ENCODE measurements at places on chromosomes 4 and X. TPM values are rescaled to one million over a fixed set of nuclear protein-coding genes. Genes with fewer than 3 reads are reported as not detected.

DNA sequence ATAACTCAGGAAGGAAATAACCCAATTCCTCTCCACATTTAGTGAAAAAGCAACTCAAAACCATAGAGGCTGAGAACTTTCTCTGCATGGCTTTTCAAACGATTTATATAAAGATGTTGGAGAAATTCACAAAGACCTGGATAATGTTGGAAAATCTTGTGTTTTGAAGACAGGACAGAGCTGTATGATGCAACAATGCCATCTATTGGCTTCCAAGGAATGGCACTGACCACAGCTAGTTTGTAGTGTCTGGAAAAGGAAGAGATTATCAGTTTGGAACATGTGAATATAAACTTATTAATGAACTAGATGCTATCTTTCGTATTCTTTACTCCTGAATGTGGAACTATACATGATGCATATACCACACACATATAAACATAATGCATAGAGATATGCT, 503.6 kb downstream of the IL1RAPL1 start:
- DNase-seq, result no peak

DNA sequence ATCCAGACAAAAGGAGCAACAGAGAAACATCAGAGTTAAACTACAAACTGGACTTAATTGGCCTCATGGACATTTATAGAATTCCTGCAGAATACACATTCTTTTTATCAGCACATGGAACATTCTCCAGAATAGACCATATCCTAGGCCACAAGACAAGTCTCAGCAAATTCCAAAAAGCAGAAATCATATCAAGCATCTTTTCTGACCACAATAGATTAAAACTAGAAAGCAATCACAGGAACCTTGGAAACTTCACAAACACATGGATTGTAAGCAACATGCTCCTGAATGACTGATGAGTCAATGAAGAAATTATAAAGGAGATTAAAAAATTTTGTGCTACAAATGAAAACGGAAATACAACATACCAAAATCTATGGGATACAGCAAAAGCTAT, 526.7 kb downstream of the PCDH7 start:
- no peak for DNase-seq

The EOLA1 gene
- total RNA-seq, result 15.1 TPM

DNA sequence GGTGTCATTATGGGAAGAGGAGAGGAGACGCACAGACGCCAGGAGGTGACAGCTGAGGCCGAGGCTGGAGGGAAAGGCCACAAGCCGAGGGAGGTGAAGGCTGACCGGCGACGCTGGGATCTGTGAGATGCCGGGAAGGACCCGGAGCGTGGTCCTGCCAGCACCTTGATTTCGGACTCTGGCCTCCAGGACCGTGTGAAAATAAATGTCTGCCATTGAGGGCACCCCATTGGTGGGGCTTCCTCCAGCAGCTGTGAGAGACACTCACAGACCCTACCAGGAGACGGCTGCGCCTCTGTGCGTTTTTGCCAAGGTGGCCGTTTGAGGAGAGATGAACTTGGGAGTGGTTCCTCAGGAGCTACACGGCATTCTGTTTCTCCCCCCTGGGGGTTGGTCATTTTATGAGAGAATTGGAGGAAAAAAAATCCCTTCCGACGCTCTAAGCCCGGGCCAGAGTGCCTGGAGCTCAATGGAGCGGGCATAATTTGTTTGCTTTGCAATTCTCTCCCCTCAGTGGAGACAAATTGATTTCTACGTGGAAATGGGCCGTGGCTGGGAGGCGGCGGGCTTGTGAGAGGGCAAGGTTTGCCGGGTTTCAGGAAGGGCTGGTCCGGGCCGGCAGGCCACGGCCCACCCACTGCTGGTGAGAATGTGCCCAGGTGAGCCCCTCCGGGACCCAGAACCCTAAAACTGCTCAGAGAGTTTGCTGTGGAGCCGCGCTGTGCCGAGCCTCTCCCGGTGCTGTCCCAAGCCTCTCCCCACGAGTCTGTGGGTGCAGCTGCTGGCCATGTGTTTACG, 53.9 kb downstream of the CPZ start:
- DNase-seq, result no peak

The FGG gene
- total RNA-seq, result not detected

GRCh38 chr4:16055471-16055870, 28.4 kb downstream of the PROM1 start:
- DNase-seq, result no peak

DNA sequence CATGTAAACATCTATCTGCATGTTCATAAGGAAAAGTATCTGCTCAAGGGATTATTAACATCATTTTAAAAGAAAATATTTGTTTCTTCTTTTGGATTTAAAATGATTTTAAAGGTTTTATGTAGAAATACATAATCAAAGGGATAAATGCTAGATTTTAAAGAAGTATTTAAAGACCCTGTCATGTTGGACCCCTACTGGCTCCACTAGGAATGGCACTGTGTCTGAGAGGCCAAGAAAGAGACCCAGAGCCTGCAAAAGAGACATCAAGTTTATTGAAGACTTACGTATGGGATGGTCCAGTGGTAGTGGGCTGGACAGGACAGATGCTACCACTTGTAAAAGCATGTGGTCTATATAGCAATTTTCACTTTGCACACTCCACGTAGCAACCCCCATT, 78.7 kb upstream of the PCDH18 start:
- no peak for DNase-seq

DNA sequence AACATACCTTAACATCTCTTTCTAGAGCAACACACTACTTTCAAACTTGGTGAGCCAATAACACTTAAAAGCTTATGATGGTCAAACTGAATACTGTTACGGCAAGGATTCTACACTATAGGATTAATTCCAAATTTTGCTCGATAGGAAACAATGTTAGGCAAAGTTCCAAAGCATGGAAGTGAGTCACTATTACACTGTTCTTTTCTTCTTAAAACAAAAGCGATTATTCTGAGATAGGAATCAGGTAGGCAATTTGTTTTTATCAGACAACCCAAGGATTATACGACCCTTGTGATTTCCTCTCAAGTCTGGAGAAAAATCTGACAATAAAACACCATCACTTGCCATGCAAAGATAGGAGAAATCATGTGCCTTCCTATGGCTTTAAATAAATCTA, 81.5 kb downstream of the HUWE1 start:
- no peak for DNase-seq

DNA sequence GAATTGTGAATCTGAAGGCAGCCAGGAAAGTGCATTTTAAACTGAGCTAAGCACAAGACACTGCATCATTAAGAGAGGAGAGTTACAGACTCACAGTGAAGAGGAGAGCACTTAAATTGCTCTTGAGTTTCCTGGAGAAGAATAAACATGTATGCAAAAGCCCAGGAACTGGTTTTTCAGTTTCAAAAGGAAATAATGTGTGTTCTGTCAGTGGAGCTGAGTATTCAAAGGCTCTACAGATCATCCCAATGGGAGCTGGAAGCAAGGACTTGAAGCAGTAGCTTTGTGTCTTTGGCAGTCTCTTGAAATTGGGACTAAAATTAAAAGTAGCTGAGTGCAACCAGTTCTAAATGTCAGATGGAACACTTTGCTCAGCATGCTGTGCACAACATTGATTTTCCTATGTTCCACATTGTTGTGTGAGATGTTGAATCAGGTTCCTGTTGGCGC, 147.5 kb upstream of the ANK2 start:
- no peak for DNase-seq

DNA sequence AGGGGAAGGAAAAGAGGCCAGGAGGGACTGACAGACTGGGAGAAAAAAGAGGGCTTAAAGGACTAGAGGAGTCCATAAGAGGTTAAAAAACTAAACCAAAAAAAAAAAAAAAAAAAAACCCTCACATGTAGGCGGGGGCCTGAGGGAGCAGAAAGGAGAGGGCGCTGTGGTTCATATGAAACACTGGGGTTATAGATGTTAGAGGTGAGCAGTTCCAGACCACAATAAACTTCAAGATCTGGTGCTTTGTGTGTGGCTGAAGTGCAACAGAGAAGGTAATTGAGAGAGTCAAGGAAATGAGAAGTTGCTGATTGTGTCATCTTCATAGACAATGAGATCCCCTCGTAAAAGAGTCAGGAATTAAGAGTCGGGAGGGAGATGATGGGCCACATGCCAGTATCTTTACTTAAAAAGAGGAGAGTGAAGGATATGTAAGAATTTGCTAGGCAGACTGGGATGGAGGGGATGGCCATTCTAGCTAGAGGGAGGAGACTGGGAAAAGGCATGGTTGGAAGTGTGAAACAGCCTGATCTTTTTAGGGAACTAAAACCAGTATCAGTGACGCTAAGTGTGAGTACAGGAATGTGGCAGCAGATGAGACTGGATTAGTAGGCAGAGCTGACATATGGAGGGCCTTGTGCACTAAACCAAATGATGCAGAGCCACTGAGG, 18.4 kb upstream of the OGT start:
- DNase-seq, result no peak

Data from frontal cortex (tissue), 4 donors.